Bronchial smooth muscle cell (primary cell): ENCODE measurements at places on chromosomes 1 and 21. TPM values are rescaled to one million over a fixed set of nuclear protein-coding genes. Genes with fewer than 3 reads are reported as not detected.

Gene LYPD8
- total RNA-seq, result not detected in 2 replicates

Gene AMY1B
- not detected in 2 replicates for total RNA-seq

Gene SPRR2G
- not detected in 2 replicates for total RNA-seq

Gene MYBPH
- total RNA-seq, result 0.16 and 0.26 TPM in 2 replicates

Gene EPHA10
- total RNA-seq, result under 0.01 TPM in 1 of 2 replicates, not detected in the other

Gene TRIM46
- 3.5 and 5.2 TPM in 2 replicates for total RNA-seq

Gene PPIE
- 34.4 and 42.9 TPM in 2 replicates for total RNA-seq

Gene SPSB1
- 20.3 and 53.4 TPM in 2 replicates for total RNA-seq

Gene ATP1A4
- not detected in 2 replicates for total RNA-seq

Gene TSPEAR
- total RNA-seq, result not detected in 2 replicates

Gene LEFTY1
- total RNA-seq, result 0.16 TPM in 1 of 2 replicates, not detected in the other
